ENCODE measurements at places on chromosomes 11 and 22.

GRCh38 chr11:13249992-13250391 lies 27.6 kb upstream of the BMAL1 start:
- no peak for DNase-seq

DNA sequence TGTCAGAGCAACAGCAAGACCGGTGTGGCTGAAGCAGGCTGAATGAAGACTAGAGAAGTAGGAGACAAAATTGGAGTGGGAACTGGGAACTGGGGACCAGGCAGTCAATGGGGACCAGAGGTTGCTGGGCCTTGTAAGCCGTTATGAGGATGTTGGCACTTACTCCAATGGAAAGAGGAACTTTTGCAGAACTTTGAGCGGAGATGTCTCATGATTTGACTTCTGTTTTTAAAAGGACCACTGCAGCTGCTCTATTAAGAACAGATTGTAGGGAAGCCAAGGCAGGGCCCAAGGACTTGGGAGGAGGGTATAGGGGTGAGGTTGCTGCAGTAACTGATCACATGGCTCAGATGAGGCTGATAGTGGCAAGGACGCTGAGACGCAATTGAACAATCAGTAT lies 34.2 kb downstream of the IL18 start:
- no peak for DNase-seq

- peak; percentile 31 for DNase-seq
These were observed 12.4 kb upstream of the KLHL35 start for GRCh38 chr11:75445315-75445953.

DNA sequence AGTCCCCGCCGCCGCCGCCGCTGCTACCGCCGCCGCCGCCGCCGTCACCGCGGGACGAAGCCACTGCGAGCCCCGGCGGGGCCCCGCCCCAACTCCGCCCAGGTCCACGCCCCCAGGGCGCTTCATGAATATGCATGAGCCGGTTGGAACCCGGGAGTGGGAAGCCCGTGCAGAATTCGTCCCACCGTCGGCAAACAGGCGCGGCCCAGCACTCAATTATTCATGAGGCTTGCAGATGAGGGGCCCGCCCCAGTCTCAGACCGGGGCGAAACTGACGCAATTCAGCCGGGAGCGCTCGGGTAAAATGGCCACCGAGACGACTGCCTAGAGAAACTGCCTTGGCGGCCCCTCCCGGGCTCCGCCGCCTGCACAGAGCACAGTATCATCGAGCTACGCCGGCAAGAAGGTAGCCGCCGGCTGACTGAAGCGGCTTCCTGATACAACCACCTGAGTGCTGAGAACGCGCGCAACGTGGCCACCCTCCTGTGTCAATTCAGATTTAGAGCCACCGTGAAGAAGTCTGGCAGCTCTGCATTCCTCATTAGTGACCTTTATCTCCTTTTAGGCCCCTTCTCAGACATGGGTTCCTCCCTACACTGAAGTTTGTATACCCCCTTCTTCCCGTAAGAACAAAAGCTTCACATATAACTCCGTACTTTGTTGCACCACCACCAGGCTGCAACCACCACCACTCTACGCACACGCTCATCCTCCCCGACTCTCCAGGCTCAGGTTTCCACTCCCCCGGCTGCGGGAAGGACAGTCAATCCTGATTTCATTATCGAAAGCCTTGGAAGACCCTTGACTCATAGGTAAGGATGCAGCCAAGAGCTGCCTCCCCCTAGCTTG lies at the start of gene TNKS1BP1:
Gene TNKS1BP1, minus strand, starts transcription at position 67 of the 849 bp plus-strand sequence. CDS start 3,067 bp downstream, outside the sequence.
- DNase-seq, result peak; percentile 93

GRCh38 chr11:45563171-45563570 lies 102.3 kb downstream of the CHST1 start:
- DNase-seq, result no peak

GRCh38 chr11:130519128-130519932 lies 70.9 kb downstream of the ADAMTS15 start:
- DNase-seq, result no peak

GRCh38 chr11:59556115-59556916 lies 45.0 kb downstream of the OR4D9 start:
- DNase-seq, result peak; percentile 79

DNA sequence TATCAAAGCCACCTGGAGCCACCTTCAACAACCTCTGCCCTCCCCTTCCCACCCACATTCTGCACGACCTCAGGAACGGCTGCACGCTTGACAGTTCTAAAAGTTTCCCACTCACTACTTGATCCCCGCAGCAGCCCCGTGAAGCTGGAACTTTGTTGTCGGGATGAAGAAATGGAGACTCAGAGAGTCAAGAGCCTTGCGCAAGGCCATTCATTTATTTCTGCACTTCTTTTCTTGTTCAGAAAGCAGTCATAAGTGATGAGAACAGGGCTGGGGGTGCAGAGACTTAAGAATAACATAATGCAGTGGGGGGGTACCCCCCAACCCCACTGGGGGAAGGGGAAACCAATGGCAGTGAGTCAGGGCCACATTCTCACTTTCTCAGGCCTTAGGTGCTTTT lies 2.2 kb upstream of the ZFTA start:
- no peak for DNase-seq

DNA sequence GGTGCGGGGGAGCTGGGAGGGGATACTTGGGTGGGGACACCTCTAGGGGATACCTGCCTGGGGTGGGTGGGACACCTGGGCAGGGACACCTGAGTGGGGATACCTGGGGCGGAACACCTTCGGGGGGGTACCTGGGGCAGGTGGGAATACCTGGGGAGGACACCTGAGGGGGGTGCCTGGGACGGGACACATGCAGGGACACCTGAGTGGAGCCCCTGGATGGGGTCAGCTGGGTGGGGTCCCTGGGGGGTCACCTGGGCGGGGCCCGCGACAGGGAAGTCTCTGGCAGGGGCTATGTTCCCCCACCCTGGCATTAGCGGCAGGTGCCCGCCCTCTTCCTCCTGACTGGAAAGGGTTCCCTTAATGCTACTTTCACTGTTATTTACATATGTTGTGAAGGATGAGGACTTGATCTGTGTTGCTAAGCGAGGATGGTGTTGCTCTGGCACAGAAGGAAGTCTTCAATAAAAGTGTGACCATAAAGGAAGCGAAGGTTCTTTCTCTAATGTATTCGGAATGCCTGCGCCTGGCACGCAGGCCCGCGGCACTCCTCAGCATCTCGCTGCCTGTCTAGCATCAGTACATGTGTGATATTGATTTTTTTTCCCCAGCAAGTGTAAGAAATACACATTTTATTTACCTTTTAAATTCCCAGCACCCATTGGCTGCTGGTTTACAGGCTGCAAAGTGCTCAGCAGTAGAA lies 801.7 kb downstream of the BRD1 start:
- DNase-seq, result no peak

GRCh38 chr22:47837703-47838102 lies 1075.3 kb downstream of the TBC1D22A start:
- peak; percentile 14 for DNase-seq

- peak; percentile 64 for DNase-seq
These were observed 1.3 kb downstream of the DENND5A start for GRCh38 chr11:9263840-9264315.

DNA sequence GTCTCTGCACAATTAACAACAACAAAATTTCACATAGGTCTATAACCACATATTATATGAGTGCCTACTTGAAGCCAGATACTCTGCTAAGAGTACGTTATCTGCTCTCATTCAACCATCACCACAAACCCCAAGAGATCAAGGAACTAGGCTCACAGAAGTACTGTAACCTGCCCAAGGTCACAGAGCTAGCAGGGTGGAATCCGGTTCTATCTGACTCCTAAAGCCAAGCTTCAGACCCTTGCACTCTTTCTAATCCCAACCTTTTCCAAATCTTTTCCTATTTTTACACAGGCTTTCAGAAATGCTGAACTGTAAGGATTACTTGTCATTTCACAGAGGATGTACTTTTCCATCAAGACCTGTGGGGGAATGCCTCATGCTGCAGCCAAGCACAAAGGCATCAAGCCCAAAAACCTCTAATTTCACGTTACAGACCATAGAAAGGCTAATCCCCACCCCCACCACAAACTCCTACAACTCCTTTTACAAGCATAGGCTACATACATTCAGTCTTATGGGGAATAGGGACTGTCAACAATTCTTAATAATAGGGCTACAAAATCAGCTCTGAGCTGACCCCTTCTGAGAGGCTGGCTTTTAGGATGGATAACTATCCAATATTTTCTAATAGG lies 927 bp downstream of the PRCP start:
- no peak for DNase-seq

DNA sequence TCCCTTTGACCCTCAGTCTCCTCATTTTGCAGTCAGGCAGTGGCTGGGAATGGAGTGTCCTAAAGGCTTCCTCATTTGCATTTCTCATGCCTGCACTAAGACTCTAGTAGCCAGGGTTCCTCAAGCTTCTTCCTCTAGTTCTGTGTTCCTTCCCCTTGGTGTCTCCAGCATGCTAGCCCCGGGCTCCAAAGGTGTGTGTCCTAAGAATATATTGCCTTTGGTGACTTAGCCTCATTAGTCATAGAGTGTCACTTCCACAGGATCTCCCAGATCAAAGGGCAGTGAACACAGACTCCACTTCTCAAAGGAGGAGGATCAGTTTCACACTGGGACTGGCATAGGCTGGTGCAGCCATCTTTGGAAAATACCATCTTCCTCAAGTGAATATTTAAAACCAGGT lies 21.4 kb upstream of the ACER3 start:
- DNase-seq, result no peak

- DNase-seq, result no peak
These were observed 75.6 kb downstream of the IGLL1 start for GRCh38 chr22:23504516-23504915.

DNA sequence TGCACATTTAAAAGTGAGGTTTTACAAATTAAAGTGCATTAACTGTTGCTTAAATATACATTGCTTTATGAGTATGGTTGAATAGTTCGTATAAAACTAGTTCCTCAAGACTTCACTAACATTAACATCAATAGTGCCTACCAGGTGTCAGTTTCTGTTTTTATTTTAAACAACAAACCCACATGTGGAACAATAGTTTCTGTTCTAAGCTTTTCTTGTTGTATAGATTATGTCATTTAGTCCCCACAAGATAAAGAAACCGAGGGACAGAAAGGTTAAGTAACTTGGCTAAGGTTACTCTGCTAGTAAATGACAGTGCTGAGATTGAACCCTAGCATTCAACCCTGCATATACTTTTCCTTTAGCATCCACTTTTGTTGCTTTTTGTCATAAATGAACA lies 41.4 kb upstream of the ST14 start:
- DNase-seq, result no peak

- no peak for DNase-seq
These were observed 53.5 kb downstream of the ZNF280B start for GRCh38 chr22:22454997-22455396.

- no peak for DNase-seq
These were observed 94.1 kb downstream of the DBX1 start for GRCh38 chr11:20066013-20066782.

DNA sequence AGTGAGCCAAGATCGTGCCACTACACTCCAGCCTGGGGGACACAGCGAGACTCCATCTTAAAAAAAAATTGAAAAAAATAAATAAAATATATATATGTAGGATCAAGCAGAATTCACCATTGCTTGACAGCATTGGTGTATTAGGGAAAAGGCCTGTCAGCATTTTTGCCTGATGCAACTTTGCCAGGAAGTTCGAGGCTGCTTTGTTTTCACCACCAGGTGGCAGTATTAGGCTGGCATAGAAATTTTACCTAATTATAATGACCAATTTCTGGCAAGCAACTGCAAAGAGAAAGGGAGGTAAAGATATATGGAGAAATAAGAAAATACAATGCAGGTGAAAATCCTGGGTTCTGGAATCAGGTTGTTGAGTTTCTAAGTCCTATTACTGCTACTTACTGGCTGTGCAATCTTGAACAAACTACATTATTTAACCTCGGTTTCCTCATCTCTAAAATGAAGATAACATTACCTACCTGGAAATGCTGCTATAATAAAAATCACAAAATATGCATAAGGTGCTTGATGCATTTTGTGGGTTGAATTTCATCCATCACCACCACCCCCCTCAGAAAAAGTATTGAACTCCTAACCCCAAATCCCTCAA lies 24.7 kb downstream of the LAYN start:
- DNase-seq, result peak; percentile 40

DNA sequence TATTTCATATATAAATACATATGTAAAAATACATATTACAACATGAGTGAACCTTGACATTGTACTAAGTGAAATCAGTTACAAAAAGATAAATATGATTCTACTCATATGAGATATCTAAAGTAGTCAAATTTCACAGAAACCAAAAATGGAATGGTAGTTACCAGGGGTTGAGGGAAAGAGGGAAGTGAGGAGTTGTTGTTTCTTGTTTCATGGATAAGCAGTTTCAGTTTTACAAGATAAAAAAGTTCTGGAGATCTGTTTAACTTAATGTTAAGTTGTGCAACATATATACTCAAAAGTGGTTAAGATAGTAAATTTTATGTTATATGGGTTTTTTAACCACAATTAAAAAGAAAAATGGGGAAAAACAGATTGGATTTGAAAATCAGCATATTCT lies 107.7 kb downstream of the ELP4 start:
- no peak for DNase-seq

- DNase-seq, result no peak
These were observed 35.7 kb downstream of the SIK3 start for GRCh38 chr11:117062498-117062897.

DNA sequence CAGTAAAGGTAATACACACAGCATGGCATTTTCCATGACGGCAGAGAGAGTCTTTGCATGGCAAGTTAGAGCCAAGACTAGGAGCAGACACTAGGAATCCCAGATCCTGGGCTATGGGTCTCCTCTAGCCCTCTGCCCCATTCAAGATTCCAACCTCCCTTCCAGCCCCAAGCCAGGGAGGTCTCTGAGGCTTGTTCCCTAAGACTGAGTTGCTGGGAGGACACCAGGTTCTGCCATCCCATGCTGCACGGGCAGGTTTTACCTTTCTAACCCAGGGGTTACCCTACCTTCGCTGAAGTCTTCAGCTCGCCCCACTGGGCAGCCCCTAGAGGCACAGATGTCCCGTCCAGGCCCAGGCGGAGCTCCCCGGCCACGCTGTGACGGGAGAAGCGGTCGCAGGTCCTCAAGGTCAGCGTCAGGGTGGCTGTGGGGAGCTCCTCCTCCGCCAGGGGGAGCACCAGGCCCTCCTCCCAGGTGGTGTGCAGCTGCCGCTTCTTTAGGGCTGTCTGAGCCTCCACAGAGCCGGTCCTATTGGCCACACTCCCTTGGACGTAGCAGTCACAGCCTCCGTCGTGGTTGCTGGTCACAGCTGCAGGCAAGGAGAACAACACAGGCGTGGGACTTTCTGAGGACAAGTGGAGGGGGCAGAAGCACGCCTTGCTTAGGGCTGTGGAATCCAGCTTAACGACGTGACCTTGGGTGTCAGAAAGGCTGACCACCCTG lies 33.8 kb downstream of the SYT13 start:
- no peak for DNase-seq

- DNase-seq, result no peak
These were observed 1119.7 kb downstream of the BRD1 start for GRCh38 chr22:48707763-48708557.
